ENCODE measurements at places on chromosomes 3 and 15. TPM values are rescaled to one million over a fixed set of nuclear protein-coding genes. Genes with fewer than 3 reads are reported as not detected.

RYR3 gene
- total RNA-seq = not detected

GRK7 gene
- 0.12 TPM for total RNA-seq

ERICH6 gene
- not detected for total RNA-seq

CD96 gene
- total RNA-seq = not detected

TMEM212 gene
- not detected for total RNA-seq

SH2D7 gene
- total RNA-seq = not detected

GASK1A gene
- total RNA-seq = 1.9 TPM

OXTR gene
- total RNA-seq = 21.5 TPM

KCNMB2 gene
- not detected for total RNA-seq

GNB4 gene
- total RNA-seq = 6.3 TPM

FBXO40 gene
- not detected for total RNA-seq

MORF4L1 gene
- total RNA-seq = 210 TPM

BFSP2 gene
- total RNA-seq = not detected

TPRG1 gene
- total RNA-seq = 1.2 TPM

POMGNT2 gene
- 51.5 TPM for total RNA-seq

SOX2 gene
- total RNA-seq = not detected

TMIE gene
- total RNA-seq = 0.66 TPM

CAMK2N2 gene
- 1.2 TPM for total RNA-seq

UNC13C gene
- not detected for total RNA-seq

TMEM40 gene
- total RNA-seq = 10.4 TPM

C2CD4A gene
- 0.11 TPM for total RNA-seq

FBXL22 gene
- total RNA-seq = 2.0 TPM

GHSR gene
- total RNA-seq = not detected

TMC3 gene
- total RNA-seq = not detected

MESP2 gene
- total RNA-seq = 1.3 TPM

CCR8 gene
- not detected for total RNA-seq

GREM1 gene
- total RNA-seq = 1.6 TPM

LSMEM2 gene
- total RNA-seq = not detected

TNNC1 gene
- 4.9 TPM for total RNA-seq

EXD1 gene
- not detected for total RNA-seq

NOX5 gene
- total RNA-seq = 339 TPM

EIF3J gene
- 38.2 TPM for total RNA-seq

FETUB gene
- not detected for total RNA-seq

CLDN11 gene
- total RNA-seq = 32.0 TPM

PLA2G4D gene
- total RNA-seq = 0.17 TPM

ATP13A4 gene
- total RNA-seq = not detected

PLS1 gene
- total RNA-seq = 20.1 TPM

HES1 gene
- 906 TPM for total RNA-seq

PP2D1 gene
- total RNA-seq = not detected

STRIT1 gene
- total RNA-seq = not detected

ASB14 gene
- total RNA-seq = not detected

CPN2 gene
- total RNA-seq = not detected

MKRN3 gene
- 1.8 TPM for total RNA-seq

CHST13 gene
- not detected for total RNA-seq

CX3CR1 gene
- total RNA-seq = not detected

C3orf52 gene
- 16.7 TPM for total RNA-seq

HHATL gene
- total RNA-seq = not detected

PCLAF gene
- total RNA-seq = 34.7 TPM

CHRNB4 gene
- total RNA-seq = not detected

SI gene
- total RNA-seq = not detected

HEG1 gene
- 3.2 TPM for total RNA-seq

MUSTN1 gene
- 0.66 TPM for total RNA-seq

TRIM42 gene
- not detected for total RNA-seq

TLR9 gene
- total RNA-seq = not detected

GOLGA8O gene
- total RNA-seq = 0.47 TPM

ACTC1 gene
- not detected for total RNA-seq

RSRC1 gene
- 39.5 TPM for total RNA-seq

NR2E3 gene
- 0.35 TPM for total RNA-seq

ZNF502 gene
- not detected for total RNA-seq

Measured in PC-3 (cell line).